ENCODE measurements at places on chromosomes 3 and 15.

DNA sequence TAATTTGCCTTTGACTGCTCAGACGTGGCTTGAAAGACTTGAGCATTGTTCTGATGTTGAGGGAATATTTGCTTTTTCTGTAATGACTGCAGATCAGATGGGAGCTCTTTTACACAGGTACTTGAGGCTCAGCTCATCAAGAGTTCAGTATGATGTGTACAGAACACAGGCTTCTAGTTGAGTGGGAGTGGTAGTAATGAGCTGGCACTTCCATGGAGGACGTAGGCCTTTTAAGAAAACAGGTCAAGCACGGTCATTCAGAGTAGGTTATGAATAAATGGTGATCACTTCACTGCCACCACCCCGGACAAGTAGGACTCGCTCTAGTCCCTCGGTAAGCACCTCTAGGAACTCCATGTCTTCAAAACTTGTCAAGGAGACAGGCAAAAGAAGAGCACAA lies 8.8 kb downstream of the EMC4 start:
- DNase-seq = no peak

DNA sequence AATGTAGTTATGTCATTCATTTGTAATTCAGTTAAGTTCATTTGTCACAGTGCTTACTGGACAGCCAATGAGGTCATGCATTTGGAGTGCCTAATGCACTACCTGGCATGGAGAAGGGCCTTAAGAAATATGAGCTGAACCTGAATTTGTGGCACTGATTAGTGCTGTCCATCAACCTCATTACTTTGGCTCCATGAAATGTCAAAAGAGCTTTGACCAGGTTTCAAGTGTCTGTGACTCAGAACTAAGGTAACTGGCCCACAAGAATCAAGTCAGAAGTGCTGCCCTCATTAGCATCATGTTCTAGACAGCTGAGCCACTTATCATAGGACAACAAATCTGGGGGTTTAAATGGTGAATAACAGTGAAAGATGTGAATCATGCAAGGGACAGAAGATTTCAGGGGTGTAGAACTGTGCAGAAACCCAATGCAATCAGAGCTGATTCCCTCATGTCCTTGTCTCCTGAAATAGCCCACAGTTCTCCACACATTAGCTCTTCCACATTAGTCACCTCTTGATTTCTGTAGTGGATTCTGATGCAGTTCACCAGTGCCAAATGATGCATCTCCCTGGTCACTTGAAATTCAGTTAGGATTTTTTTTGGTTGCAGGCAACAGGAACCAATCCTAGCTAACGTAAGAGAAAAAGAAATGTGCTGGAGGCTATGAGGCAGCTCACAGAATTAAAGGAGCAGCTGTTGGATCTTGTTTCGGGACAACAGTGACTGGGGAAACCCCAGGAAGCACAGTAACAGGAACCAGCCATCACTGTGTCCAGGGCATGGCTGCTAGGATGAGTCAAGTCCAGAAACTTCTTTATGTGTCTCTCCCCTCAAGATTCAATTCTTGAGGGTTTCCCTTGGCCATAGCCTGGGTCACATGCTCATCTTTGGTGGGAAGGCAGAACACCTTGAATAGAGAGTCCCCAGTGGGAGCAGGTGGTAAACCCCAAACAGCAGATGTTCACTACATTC lies 38.7 kb downstream of the CHST2 start:
- no peak for DNase-seq

DNA sequence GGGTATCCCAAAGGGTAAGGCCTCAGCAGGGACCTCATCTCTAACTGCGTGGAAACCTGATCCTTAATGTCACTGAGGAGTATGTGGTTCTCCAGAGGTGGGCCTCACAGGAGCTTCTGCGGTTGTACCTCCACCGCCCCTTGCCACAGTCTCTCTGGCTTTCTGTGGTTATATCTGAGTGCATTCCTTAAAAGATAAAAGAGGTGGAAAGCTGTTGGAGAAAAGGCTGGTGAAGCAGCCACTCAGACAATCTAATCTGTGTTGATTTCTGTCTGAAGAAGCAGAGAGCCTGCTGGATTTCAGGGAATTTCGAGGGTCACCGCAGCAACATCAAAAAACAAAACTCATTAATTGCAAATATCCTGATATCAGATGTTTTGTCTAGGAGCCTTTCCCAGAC lies 51.4 kb downstream of the SEMA6D start:
- no peak for DNase-seq

- no peak for DNase-seq
Measured at GRCh38 chr3:47854720-47855455, 52.0 kb downstream of the DHX30 start.

DNA sequence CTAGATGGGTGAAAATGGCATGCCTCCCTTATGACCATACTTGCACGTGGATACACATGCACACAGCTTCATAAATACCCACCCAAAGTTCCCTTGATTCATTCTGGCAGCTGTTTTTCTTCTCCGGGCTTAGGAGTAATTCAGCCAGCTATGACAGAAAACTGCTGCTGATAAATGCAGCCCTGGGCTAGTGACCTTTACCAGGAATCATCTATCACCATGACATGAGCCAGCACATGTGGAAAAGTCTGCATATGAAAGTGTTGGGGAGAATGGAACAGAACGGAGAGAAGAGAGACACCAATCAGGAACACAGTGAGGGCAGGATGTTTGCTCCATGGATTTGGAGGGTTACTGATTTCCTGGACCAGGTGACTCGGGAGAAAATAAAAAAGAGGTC lies 706.3 kb downstream of the PDCD6IP start:
- DNase-seq = no peak

GRCh38 chr3:44893097-44893496 lies 18.7 kb downstream of the TGM4 start:
- DNase-seq = no peak
